ENCODE measurements at places on chromosomes 4 and X.

DNA sequence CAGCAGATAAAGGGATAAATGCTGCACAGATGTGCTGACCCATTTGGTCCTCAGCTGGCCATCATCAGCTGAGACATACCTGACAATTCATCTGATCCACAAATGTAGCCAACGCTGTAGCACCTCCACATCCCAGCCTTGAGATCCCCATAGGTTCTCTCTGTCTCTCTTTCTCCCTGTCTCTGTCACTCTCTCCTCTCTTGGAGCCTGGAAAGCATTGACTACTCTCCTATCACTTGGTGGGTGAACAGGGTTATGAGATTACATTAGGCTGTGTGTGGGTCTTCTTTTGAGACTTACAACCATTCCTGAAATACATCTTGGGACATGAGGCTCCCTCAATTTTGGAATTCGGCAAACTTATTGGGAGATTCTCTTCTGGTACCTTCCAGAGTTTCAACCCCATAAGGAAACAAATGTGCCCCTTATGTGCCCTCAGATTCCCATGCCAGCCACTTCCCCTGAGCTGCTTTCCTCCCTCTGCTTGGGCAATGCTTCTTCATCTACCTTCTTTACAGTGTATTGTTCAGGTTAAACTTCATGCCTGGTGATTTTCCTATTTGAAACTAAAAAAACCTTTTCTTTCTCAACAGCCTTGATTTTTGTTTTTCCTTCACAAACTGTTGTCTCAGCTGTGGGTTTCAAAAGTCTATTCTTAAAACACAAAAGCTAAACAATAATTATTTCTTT, 29.1 kb upstream of the FGF2 start:
- DNase-seq: no peak

GRCh38 chr4:128527351-128527750, 239.7 kb upstream of the PGRMC2 start:
- no peak for DNase-seq

DNA sequence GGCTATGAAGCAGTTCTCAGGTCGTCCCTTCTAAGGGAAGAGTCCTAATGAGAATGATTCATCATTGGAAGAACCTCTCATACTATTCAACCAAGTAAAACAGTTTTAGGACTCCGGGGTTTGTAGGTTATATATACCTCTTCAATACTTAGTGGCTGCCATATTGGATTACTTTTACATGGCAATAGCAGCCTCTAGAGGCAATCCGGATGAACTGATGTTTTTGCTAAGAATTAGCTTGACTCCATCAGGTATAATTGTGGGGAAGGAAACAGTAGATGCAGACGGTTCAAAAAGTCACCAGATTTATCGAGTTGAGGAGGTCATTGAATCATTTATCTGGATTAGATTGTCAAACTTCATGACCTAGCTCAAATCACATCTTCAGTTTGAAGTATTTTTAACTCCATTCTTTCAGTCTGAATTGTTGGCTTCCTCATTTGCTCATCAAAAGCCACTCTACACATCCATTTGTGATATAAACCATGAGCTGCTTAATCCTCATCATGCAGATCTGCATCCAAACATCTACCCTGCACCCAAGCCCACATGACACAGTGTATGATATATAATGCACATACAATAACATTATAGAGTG, 28.4 kb downstream of the GUCY1B1 start:
- no peak for DNase-seq

GRCh38 chr4:163736876-163737275, 242.4 kb downstream of the TMA16 start:
- no peak for DNase-seq

GRCh38 chrX:114583646-114584374, at the start of gene HTR2C:
Gene HTR2C (plus strand): TSS chrX:114584086. CDS start chrX:114726937, 142,851 bp downstream.
- no peak for DNase-seq

DNA sequence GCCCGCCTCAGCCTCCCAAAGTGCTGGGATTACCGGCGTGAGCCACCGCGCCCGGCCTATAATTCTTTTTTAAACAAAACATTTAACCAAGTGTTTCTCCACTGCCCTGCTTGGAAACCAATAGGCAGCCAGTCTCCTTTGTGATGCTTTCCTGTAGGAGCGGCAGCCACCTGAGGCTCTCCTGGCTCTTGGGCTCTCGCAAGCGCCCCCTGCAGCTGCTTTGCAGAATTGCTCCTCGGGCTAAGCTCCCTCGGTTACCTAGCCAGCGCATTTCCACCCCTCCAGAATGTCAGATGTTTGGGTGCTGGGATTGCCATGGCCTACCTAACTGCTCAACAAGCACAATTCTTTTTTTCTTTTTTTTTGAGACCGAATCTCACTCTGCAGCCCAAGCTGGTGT, 7.7 kb downstream of the S100P start:
- no peak for DNase-seq
